LHCN-M2 (cell line): ENCODE measurements at places on chromosomes 7 and 10. TPM values are rescaled to one million over a fixed set of nuclear protein-coding genes. Genes with fewer than 3 reads are reported as not detected.
A peak's percentile ranks its signal among the peaks of the same experiment; 100 is the strongest.

The VIPR2 gene
- not detected in 2 replicates for total RNA-seq

The CYCS gene
- total RNA-seq, result 115 and 119 TPM in 2 replicates

GRCh38 chr10:120048391-120048790, 155.9 kb downstream of the SEC23IP start:
- DNase-seq, result no peak

The CHST3 gene
- total RNA-seq, result 32.9 and 40.6 TPM in 2 replicates

- no peak for DNase-seq
These were observed 591.4 kb downstream of the PARD3 start for GRCh38 chr10:34223658-34224057.

DNA sequence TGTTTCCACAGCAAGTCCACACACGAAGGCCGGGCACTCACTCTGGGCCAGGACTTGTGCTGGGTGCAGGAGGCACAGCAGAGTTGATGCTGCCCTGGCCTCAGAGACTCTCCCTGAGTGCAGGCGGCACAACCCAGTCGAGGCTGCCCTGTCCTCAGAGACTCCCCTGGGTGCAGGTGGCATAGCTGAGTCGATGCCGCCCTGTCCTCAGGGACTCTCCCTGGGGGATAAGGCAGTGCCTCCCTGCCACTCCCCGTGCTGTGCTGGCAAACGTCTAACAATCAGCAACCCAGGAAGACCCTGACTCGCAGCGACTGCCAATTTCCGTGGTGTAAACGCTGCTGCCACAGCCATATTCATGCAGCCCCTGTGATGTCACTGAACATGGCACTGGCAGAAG, 93.1 kb downstream of the PDGFA start:
- DNase-seq, result no peak

DNA sequence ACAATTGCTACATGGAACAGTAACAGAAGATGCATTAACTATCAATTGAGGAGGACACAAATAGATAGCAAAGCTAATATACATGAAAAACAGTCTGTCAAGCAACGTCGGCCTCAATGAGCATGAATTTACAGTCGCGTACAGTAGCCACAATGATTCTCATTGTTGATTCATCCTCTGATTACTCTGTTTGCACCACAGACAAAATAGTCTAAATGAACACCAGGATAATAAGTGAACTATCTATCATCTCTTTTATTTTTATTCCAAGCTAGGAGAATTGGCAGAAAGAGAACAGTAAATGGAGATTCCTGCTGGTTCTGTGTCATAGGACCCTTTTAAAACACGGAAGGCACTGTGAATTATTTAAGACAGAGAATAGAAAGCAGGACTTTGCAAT, 108.5 kb downstream of the EVX1 start:
- DNase-seq, result no peak

The THSD7A gene
- under 0.01 TPM in 2 replicates for total RNA-seq

DNA sequence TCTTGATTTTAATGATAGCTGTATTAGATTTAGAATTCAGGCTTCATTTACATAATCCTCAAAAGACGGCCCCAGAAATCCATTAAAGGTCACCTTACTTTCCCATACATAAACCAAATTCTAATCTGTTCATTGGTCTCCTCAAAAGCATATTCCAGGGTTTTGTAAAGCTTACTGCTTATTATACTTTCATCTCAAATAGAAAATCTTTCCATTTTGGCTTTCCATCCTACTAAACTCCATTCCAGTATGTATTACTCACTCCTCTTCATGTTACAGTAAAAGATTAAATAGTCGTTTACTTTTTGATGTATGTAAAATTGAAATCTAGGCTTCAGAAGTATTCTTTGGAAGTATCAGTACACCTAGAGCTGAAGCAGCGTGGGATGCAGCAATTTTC, 143.5 kb upstream of the LRRN3 start:
- no peak for DNase-seq

GRCh38 chr7:6305330-6305729, 32.9 kb upstream of the CYTH3 start:
- no peak for DNase-seq

DNA sequence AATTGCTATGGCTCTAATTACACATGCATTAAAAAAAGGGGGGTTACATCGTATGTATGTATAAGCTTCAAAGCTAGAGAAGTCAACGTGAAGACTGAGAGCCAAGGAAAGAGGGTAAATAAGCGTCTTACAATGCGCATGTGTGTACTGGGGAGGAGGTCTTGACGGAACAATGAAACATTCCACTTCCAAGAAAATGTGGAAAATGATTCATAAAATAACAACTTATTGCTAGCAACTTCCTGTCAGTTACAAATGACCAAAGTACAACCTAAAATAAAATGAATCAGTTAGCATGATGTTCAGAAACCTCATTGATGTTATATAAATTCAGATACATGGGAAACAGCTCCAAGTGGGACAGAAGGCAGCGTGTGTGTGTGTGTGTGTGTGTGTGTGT, 104.1 kb upstream of the RHEB start:
- peak; percentile 71 for DNase-seq

GRCh38 chr10:132411561-132412253, 14.7 kb downstream of the PWWP2B start:
- no peak for DNase-seq

DNA sequence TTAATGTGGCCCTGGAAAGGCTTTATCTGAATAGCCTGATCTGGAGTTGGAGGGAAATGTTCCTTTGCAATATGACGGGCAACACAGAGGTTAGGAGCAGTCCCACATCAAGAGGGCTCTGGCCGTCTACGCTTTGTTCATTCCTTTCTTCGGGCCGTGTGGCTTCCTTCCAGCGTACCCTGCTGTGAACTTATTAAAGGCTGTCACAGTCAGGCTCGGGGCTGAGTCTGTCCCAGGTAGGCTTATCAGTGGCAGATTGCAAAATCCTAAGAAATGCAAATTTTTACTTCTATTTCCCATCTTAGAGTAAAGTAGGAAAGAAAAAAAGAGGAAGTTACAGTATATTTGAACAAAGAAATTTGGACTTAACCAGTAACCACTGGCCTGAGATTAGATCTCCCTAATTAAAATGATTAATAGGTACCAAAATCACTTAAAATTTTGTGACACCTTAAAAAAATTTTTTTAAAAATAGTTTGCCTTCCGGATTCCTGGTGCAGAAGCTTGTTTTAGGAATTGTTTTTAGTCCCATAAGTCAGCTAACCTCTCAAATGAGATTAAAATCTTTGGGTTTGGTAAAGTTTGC, 453.1 kb upstream of the MKI67 start:
- no peak for DNase-seq

DNA sequence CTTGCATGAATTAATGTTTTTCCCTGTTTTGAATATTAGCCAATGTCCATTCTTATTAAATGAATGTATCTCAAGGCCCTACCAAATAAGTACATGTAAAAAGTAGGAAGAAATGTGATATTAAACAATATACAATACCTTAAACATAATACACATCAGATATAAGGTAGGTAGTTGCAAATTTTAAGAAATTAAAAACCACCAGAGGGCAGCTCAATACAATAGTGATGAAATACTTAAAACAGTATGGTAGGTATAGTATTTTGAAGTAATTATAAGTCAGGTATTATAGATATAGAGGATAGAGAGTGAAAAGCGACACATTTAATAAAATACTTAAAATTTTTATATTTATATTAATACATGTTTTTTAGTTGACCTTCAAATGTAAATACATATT, 43.6 kb upstream of the CDK14 start:
- DNase-seq, result peak; percentile 18

The PTPRE gene
- 5.2 and 6.8 TPM in 2 replicates for total RNA-seq

GRCh38 chr10:19154375-19154774, 105.8 kb downstream of the MALRD1 start:
- DNase-seq, result no peak

- DNase-seq, result peak; percentile 19
These were observed 21.6 kb downstream of the FZD1 start for GRCh38 chr7:91285696-91286355.

- peak; percentile 74 for DNase-seq
These were observed 40.3 kb downstream of the YKT6 start for GRCh38 chr7:44240983-44241510.

GRCh38 chr7:106755641-106756040, 94.7 kb upstream of the CCDC71L start:
- DNase-seq, result no peak

- DNase-seq, result peak; percentile 48
These were observed 183.1 kb downstream of the GPAM start for GRCh38 chr10:112000466-112000865.

- DNase-seq, result no peak
These were observed 27.6 kb downstream of the WDR86 start for GRCh38 chr7:151382079-151382885.

GRCh38 chr7:154978017-154978416, 24.9 kb downstream of the PAXIP1 start:
- DNase-seq, result no peak

DNA sequence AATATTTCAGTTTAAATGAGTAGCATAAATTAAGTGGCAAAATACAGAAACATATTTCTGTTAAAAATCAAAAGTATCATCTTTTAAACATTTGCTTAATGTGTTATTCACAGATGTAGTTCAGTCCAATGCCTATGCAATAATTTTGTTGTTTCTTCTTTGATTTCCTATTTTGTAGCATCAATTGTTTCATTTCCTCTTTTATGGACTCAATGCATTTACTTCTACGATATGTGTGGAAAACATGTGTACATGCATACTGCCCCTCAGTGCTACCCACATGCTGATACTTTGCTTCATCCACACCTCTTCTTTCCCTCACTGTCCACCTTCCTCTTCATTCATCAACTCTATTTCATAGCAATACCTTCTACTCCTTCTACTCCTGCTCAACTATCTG, 108.1 kb downstream of the PTN start:
- no peak for DNase-seq

The PSD gene
- total RNA-seq, result 0.46 TPM in 1 of 2 replicates, not detected in the other

The TMEM184A gene
- 0.06 and 0.11 TPM in 2 replicates for total RNA-seq

DNA sequence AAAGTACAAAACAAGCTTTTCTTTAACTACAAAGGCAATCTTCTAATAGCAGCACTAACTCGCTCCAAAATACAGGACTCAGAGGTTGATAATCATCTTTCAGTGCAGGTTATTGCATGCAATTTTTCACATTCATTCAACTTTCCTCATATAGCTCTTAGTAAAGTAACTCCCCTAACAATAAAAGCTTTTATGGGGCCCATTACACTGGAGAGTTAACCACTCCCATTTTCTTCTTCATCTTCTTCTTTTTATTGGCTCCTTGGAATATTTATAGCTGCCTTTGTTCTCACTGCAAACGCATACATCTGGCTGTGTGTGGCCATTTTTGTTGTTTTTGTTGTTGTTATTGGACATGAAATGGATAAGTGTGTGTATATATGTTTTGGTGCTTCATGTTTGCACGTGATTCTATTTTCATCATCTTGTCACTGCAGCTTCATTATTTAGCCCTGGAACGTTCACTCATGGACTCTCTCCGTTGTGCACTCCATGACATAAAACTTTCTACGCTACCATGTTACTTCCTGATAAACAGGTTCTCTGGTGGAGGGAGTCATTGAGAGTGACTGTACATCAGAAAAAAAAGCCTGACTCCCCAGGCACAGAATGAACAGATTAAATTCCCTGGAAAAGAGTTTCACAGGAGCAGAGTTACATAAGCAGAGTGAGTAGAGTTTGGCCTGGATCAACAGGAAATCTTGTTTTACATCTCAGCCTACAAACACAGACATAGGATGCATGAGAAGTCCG, 236.4 kb upstream of the SP4 start:
- no peak for DNase-seq

DNA sequence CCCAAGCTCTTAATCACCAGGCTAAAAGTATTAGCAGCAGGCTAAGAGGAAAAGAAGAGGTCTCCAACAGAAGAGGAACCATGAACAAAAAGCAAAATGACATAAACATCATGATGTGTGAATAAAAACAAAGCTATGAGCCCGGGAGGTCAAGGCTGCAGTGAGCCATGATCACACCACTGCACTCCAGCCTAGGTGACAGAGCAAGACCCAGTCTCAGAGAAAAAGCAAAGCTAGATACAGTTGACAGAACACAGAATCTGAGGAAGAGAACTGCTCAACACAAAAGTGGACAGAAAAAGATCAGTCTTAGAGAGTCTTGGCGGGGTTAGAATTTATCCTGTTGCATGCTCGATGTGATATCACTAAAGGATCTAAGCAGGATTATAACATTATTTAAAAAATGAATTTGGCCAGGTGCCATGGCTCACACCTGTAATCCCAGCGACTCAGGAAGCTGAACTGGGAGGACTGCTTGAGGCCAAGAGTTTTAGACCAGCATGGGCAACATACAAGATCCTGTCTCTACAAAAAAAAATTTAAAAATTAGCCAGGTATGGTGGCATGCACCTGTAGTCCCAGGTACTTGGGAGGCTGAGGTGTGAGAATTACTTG, 37.5 kb downstream of the NT5C2 start:
- DNase-seq, result no peak

DNA sequence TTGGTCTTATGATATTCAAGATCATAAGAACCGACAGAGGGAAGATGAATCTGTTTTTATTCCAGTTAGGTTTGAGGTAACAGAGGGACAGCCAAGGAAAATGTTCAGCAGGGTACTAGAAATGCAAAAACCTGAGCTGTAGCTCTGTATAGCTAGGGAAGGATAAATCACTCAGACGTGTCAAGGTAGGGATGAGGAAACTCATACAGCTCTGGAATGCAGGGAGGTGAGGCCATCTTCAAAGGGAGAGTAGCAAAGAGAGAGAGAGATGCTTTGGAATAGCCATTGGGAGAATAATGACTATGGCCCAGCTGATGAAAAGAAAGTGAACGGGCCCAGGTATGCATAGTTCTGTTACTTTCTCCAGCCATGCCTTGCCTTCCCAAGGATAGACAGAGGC, 77.8 kb downstream of the PAX2 start:
- no peak for DNase-seq

The MSMB gene
- not detected in 2 replicates for total RNA-seq

DNA sequence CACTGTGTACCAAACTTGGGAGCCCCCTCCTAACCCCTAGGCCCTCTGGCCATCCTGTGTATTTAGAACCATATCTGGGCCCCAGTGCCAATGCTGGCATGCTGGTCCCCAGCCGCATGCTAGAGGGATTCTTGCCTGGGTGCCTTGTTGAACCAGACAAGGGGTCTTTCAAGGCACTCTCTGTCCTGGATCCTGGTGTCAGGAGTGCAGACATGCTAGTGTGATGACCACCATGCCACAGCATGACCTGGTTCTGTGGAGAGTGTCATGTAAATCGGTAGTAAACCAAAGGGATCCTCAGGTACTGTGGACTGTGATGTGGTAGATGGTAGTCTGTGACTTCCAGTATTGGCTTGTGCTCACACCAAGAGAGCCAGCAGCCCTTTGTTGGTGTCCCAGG, 222.2 kb upstream of the PODXL start:
- DNase-seq, result no peak

The NPC1L1 gene
- not detected in 2 replicates for total RNA-seq

- DNase-seq, result no peak
These were observed 35.2 kb upstream of the NUB1 start for GRCh38 chr7:151306374-151306773.

DNA sequence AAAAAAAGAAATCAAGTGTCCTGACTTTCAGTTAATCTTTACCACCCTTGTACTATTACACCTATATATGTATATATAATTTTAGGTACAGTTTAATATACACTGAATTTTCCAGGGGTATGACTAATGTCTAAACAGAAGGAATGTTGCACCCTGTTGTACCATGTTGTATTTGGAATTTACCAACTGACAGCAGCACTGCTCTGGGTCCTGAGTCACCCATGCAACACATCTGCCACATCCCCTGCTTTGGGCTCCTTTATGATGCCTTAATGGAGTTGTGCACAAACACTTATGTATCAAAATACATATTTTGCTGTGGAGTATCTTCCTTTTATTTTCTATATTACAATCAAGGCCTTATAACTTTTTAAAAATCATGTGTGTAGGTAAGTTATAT, 21.2 kb downstream of the YAE1 start:
- DNase-seq, result peak; percentile 72

The FAM24B gene
- total RNA-seq, result 38.1 and 48.2 TPM in 2 replicates

The INMT gene
- 1.4 and 1.7 TPM in 2 replicates for total RNA-seq
